ENCODE measurements at places on chromosomes 6 and 20. TPM values are rescaled to one million over a fixed set of nuclear protein-coding genes. Genes with fewer than 3 reads are reported as not detected.

The BCAS1 gene
- total RNA-seq, result not detected

DNA sequence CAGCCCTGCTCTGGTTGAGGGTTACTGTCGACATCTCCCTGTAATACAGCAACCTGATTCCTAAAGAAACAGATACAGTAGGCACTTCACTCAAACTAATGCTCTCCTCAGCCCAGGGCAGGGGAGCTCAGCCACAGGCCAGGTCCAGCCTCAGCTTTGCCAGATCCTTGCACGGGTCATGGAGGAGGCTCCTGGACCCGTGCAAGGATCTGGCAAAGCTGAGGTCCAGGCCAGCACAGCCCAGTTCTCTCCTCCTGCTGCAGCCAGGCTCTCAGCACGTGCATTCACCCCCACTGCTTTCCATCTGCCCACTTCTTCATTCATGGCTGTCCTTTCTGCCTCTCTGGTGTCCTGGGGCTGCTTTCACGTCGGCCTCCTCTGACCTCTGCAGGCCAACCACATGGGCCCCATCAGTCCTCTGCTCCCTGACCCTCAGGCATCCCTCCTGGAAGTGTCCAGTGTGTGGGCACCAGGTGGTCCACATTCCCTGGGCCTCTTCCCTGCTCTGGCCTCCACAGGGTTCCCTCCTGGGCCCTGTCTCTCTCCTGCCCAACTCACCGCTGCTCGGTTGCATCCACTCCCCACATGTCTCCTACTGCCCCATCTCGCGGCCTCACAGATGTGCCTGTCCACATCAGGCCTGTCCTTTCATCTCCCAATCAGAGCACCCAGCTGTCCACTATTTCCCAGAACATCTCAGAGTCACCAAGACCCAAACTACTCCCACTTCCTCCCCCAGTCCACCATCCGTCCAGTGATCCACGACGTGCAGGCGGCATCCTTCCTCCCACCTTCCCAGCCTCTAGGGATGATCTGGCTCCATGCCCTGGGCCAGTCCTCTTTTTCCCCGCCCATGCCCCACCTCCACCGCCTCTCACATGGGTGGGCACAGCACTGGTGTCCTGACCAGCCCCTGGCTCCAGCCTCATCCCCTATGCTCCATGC, 11.8 kb upstream of the CD93 start:
- DNase-seq, result no peak

GRCh38 chr20:1267809-1268374, 1.8 kb downstream of the SNPH start:
- DNase-seq, result no peak

DNA sequence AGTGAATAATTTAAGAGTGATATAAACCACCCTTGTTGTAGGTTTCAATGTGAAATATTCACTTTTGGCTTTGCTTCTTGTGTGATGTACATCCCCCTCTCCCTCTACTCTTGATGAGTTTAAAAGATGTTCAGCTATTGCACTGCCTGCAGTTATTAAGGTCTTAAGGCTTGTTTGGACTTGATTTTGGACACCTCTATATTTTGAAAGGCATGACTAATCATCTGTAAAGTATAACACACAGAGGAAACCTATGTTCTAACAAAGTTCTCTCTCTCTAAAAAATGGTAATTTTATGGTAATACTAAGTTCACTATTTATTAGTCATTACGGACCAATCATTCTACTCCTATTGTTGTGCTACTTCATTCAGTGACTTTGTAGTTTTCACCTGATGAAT, 1719.9 kb downstream of the GRIK2 start:
- DNase-seq, result no peak

DNA sequence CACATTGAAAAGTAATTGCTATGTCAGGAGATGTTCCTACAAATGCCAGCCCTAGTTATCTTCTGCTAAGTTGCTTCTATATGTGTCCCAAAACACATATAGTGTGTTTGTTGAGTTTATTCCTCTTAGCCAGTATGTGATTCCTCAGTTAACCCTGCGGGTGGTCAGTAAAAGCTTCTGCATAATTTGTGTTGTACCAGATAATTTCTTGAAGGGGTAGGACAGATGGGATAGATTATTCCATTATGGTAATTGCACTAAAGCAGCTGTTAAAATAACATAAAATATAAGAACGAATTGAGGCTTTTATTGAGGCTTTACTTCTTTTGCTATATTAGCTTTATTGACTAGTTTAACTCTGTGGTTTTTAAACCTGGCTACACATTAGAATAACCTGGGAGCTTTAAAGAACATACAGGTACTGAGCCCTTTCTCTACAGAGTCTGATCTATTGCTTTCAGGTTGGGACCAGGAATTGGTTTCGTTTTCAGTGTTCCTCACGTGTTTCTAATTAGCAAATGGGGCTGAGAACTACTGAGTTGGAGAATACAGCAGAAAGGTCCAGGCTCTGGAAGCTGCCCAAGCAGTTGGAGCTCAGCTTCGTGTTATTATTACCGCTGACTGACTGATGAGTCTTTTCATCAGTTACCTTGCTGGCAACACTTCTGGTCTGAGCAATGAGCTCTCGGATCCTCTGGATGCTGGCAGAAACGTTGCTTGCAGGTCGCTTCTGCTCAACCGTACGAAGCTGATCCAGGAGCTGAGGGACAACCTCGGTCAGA, 56.9 kb downstream of the FAM229B start:
- DNase-seq, result no peak

The ADGRF1 gene
- not detected for total RNA-seq

- no peak for DNase-seq
Measured at GRCh38 chr6:147176795-147177194, 27.4 kb upstream of the STXBP5 start.

GRCh38 chr6:29917857-29918256, 24.5 kb upstream of the HLA-A start:
- DNase-seq, result no peak

The CDH4 gene
- 0.17 TPM for total RNA-seq

The ACTL10 gene
- 2.2 TPM for total RNA-seq

GRCh38 chr20:47237715-47238114, 118.8 kb downstream of the ZMYND8 start:
- DNase-seq, result no peak

The SNPH gene
- 6.3 TPM for total RNA-seq

DNA sequence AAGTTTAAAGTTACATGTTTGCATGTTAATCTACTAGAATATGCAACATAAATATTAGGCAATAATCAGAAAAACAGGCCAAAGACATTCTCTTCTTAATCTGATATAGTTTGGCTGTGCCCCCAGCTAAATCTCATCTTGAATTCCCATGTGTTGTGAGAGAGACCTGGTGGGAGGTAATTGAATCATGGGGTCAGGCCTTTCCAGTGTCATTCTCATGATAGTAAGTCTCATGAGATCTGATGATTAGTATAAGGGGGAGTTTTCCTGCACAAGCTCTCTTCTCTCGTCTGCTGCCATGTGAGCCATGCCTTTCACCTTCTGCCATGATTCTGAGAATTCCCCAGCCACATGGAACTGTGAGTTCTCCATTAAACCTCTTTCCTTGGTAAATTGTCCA, 1241.7 kb upstream of the ADGRB3 start:
- DNase-seq, result no peak

- DNase-seq, result no peak
Measured at GRCh38 chr20:47872341-47872740, 87.1 kb upstream of the SULF2 start.

DNA sequence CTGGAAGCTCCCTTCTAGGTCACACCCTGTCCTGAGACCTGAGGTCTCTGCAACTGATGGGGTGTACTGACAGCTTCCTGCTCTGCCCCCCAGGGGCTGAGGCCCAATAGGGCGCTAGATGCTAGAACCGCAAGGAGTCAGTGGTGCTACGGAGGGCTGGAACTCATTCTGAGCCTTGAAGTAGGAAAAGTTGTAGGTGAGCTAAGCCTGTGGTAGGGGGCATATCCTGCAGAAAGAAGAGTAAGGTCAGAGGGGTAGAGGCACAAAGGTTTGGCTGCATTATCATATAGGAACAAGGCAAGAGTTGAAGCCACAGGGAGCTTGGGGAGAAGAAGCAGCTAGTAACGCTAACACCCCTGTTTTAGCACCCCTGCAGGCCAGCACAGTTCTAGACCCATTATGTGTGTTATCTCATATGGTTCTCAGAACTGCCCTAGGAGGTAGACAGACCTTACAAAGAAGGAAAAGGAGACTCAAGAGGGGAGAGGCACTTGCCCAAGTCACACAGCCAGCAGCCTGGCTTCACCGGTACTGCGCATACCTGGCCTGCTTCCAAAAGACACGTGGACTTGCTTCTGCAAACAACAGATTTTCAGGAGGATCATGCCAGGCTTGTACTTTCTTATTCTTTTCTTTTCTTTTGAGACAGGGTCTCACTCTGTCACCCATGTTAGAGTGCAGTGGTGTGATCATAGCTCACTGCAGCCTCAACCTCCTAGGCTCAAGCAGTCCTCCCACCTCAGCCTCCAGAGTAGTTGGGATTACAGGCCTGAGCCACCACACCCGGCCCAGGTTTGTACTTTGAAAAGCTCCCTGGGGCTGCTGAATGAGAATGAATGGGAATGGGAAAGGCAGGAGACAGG, 156.1 kb downstream of the MRPL14 start:
- DNase-seq, result no peak

- no peak for DNase-seq
Measured at GRCh38 chr20:23193801-23194384, 107.8 kb upstream of the CD93 start.

The PI16 gene
- not detected for total RNA-seq

GRCh38 chr20:63969838-63970713, at the start of gene ZNF512B:
Gene ZNF512B (minus strand): TSS chr20:63969930. CDS start chr20:63967950, 1,980 bp downstream.
- peak; percentile 73 for DNase-seq

The RNF217 gene
- 17.5 TPM for total RNA-seq

DNA sequence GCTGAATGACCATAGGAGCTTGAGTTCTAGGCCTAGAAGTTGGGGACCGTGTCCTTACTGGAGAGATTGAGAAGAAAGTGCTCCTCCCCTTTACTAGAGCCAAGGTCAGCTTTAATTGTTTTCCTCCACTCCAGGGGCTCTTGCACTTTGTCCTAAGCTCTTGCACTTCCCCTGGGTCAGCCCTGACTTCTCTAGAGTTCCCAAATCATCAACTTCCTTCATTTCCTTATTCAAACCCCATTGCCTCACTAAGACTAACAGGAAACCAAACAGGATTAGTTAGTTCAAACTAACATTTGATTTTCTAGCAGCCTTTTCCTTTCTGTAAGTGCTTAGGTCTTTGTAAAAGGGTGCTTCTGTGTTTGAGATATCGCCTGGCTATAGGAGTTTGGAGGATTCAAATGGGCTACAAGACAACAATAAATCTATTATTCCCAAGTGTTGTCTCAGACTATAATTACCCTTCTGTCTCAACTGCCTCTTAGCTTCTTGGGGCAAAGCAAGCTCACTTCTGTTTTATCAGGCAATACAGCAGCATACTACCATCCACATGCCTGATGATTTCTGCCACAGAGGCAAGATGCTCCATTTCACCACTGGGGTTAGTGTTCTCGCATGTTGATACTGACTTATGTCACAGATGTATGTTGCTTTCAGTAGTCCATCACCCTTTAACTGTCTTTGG, 12.8 kb upstream of the DTNBP1 start:
- no peak for DNase-seq

The GDAP1L1 gene
- not detected for total RNA-seq

The RFX6 gene
- not detected for total RNA-seq

DNA sequence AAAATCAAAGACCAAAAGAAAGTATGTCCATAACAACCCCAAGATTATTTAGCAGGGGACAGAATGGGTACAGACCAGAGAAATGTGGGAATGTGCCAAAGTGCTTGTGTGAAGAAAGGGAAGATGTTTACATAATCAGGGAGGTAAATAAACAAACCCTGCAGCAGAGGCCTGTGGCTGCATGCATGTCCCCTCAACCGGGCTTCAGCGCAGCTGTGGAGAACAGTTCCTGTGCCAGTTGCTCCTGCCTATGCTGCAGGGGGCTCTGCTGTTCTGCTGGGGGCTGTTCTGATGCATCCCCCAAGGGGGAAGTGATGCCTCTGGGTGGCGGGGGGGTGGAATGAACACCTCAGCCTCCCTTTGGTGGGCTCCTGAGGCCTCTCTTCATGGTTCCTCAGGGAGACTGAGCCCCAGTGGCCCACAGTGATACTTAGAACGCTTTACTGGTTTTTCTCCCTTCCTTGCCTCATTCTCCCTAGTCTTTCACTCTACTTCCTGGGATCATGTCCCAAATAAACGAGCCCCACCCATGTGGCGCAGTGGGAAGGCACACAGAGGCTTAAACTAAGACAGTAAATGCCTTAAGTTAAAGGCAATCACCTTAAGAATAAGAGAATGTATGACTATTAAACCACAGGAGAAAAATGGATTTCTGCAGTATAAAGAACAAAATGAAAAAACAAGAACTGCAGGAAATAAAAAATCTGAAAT, 23.0 kb downstream of the RAB23 start:
- no peak for DNase-seq

DNA sequence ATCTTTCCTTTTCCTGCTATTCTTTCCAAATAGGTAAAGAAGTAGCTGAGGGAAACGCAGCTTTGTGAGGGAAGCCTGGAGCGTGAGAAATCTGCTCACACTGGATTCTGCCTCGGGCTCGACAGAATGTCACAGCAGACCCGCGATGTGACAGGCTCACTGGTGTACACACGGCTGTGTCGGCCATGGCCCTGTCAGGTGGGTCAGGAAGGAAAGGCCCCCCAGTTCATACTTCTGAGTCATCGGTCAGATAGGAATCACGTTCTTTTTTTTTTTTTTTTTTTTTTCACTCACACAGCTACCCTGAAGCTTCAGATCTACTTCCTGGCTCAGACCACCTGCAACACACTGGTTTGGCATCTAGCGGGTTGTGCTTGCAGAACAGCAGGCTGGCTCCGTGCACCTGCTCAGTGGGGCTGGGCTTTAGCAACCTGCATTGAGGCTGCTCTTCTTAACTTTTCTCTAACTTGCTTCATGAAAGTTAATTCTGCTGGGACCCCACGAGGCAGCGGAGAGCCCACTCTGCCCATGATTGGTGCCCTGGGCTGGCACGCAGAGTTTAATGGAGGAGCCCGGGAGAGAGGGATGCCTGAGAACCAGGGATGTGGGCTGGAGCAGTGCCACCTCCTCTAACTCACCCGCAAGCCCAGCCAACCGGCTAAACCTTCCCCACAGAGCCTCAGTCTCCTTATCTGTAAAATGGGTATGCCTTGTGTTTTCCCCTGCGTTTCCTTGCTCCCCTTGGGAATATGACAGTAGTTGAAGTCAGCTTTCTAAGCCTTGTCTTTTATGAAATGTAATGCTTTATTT, 61.5 kb upstream of the FNDC1 start:
- DNase-seq, result peak; percentile 20

GRCh38 chr6:104705916-104706442, 153.7 kb downstream of the HACE1 start:
- peak; percentile 8 for DNase-seq

The SLC17A1 gene
- not detected for total RNA-seq

- peak; percentile 46 for DNase-seq
Measured at GRCh38 chr6:127518710-127519468, at the start of gene MTCL3. Gene MTCL3 (minus strand): TSS chr6:127519335.

DNA sequence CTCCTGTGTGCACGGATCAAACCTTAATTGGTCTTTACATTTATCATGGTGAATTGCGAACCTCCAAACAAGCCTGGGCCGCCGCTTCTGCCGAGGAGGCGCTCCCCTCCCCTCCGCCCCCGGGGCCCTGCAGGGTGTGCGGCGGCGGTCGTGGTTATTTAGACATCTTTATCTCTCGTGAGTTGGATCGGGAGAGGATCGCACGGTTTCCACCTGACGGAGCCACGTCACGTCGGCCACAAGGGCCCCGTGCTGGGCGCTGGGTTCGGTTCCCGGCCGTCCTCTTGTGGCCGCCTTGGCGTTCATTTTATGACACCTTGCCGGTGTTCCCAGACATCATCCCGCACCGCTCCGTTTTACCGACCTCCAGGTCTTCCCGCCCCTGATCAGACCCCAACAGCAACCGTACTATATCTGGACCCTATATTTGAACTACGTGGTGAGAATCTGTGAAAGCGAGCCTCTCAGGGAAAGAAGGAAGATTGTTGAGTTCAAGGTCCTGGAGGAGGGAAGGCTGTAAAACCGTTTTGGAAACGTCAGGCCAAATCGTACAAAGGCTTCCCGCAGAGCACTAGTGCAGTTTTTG, 1.3 kb upstream of the CNR1 start:
- DNase-seq, result no peak
